Astrocyte of the spinal cord (primary cell): ENCODE measurements at places on chromosomes 4 and X.

- DNase-seq: no peak
These were observed 19.1 kb downstream of the HAUS3 start for GRCh38 chr4:2222838-2223237.

- no peak for DNase-seq
These were observed 138.9 kb upstream of the MID1 start for GRCh38 chrX:10759141-10759799.

GRCh38 chr4:138686106-138686835, 329.3 kb upstream of the NOCT start:
- no peak for DNase-seq

DNA sequence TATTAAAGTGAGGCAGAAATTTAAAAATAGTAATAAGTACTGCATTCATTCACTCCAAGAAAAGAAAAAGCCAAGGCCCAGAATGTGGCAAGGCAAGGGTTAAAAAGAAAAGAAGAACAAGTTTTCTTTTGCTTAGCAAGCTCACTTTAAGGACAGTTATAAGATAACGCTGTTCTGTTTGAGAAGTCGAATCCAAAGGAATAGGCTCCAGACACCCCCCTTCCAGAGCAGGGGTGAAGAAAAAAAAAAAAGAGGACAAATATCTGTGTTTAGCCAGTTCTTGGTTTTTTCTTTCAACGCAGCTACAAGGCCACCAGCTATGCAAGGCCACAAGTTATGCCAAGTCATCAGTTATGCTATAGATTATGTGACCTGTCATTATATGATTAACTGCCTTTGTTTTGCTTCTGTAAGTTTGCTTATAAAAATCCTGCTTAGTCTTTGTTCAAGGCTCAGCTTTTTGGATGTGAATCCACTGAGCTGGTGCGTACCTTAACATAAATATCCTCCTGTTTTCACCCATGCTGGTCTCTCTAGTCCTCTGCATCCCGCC, 1.4 kb downstream of the GRK4 start:
- DNase-seq: no peak

- DNase-seq: peak; percentile 44
These were observed 86.9 kb downstream of the TMEM164 start for GRCh38 chrX:110089656-110090403.

GRCh38 chr4:19831644-19832285, 419.9 kb upstream of the SLIT2 start:
- peak; percentile 48 for DNase-seq

DNA sequence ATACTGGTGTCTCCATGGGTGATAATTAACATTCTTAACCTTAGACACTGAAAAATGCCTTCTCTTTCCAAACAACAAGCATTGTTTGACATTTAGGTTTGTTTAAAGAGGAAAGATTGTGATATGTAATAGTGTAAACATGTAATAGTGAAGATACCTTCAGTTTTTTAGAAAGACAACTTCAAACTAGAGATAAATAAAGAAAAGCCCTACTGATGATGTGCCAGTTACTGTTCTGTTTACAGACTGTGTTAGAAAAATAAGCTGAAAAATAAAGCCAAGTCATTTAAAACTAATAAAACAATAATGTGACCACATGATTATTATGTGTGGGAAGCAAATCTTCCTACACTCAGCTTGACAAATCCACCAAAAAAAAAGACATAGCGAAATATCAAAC, 2035.3 kb upstream of the TENM3 start:
- DNase-seq: no peak

GRCh38 chr4:70613306-70614183, 15.0 kb upstream of the ENAM start:
- DNase-seq: no peak

DNA sequence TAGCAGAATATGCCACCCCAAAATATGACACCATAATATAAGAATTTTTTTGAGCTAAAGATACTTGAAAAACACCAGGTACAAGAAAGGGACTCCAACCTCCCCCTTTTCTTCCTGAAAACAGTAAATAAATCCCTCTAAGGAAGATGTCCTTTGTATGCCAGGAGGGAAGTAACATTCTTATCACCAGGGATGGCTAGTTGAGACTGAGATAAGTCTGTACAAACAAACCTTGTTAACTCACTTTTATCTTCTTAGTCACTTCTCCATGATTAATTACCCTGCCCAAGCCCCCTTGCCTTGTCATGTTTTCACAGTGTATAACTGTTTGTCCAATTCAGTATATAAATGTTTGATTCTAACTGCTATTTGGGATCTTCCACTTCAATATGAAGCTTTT, 888.0 kb downstream of the PCDH18 start:
- no peak for DNase-seq

DNA sequence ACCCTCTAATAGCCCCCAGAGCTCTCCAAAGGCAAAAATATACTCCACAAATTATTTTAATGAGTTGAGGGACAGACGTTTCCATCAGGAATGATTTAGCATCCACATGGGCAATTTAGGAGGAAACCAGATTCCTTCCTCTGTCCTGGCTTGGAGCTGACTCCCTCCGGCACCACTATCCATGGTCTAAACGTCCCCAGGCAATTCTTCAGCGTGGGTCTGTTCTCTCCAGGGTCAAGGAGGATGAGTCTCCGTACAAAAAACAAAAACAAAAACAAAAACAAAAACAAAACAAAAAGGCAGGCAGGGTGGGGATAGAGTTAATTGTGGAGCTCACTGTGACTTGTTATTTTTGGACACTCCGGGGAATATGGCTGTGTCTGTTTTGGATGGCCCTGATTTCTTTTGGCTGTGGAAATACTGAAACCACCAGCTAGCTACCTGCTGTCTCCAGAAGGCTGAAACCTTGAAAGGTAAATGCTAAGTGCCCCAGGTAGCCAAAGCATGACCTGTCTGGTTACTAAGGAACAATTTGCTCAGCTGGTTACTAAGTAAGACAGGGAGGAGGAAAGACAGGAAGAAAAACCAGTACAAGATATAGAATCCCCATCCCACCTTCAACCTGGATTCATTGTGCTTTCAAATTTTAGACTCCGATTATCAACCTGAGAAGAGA, 419.1 kb upstream of the LCORL start:
- no peak for DNase-seq

- peak; percentile 71 for DNase-seq
These were observed 42.8 kb downstream of the CUL4B start for GRCh38 chrX:120517936-120518335.

GRCh38 chr4:145248971-145249370, 68.6 kb upstream of the OTUD4 start:
- no peak for DNase-seq

- no peak for DNase-seq
These were observed 231.4 kb upstream of the GPC4 start for GRCh38 chrX:133646719-133647116.

DNA sequence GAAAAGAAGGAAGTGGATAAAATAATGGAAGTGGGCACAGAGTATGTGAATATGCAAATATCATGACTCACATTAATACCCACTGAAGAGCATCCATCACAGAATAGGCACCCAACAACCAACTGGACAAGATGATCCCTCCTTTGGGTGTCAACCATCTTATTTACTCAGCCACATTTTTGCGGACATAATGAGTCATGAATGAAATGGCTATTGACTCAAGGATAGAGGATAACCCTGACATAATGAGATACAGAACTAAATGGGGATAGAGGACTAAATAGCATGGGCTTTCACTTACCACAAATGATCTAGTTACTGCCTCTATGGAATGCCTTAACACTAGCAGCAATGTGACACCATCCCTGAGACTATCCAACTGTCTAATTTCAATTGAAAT, 224.7 kb downstream of the ANTXR2 start:
- no peak for DNase-seq

DNA sequence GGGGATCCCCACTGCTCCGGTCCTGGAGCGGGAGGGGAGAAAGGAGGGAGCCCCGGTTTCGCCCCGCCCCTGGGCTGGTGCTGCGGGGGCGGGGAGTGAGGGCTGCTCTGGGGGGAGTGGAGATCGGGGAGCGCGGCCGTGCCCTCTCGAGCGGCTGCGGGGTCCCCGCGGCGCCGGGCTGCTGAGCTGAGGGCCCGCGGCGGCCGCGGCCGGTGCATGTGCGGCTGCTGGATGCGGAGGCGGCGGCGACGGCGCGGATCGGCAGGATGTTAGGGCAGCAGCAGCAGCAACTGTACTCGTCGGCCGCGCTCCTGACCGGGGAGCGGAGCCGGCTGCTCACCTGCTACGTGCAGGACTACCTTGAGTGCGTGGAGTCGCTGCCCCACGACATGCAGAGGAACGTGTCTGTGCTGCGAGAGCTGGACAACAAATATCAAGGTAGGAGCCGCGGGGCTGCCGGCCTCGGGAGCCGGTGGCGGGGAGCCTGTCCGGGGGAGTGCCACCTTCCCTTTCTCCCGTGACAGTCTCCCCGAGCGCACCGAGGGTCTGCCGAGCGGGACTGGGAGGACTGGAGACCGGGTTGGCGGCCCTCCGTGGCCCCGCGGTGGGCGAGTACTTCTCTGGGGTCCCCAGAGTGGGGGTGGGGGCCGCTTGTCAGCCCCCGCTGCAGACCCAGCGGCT, at the start of gene ING2:
Gene ING2 (plus strand): TSS at position 129 of the 681 bp plus-strand sequence. CDS start 138 bp downstream, at position 267.
- no peak for DNase-seq

GRCh38 chrX:124260845-124261244, 71.6 kb upstream of the TEX13D start:
- no peak for DNase-seq

DNA sequence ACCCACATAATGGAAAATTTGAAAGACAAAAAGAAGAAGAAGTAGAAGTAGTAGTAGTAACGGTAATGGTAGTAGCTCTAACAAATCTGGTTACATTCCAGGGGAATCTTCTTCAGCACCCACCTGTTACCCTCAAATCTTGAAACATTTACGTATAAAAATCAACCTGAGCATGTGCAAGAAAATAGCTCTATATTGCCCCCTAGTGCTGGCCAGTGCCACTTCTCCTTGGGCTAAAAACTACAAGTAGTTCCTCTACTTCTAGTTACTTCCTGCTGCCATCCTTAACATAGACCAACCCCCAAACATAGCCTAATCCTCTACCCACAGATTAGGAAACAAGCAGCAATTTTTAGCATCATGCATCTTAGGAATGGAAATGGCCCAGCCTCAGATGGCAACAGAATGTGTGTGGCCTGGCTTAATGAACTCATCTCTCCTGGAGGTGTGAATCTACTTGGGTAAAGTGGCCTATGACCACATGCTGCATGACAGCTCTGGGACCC, 3.1 kb downstream of the PDGFC start:
- DNase-seq: peak; percentile 90

DNA sequence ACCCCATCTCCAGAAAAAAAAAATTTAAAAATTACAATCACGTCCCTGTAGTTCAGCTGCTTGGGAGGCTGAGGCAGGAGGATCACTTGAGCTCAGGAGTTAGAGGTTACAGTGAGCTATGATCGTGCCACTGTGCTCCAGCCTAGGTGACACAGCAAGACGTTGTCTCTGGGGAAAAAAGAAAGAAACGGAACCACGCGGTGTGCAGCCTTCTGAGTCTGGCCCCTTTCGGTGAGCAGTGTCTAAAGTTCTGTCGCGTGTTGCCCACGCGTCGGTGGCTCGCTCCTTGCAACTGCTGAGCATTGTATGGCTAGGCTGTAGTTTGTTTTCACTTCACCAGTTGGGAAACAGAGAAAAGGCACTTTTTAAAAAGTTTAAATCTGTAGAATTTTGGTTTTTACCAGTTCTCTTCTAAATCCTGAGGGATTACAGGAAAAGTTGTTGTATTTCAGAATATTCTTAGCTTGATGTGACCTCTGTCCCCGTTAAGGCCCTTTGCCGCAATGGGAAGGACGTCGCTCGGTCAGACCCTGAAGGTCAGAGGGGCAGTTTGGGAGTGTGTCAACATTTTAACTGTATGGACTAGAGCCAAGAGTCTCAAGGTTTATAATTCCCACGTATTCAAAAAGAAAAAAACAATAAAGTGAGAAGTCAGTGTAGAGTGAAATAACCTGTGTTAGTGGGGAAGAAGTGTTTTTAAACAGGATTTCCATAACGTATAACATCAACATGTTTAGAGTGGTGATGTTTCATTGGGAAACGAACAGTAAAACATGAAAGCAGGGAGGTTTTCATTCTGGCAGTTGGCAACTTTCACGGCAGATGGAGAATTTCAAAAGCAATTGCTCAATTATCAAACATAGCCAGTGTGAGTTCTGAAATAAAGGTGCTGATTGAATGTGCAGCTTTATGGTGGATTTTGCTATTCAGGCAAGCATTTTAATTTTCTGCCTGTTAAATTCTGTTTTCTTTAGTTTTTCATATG, 45.8 kb upstream of the MSANTD1 start:
- DNase-seq: no peak

GRCh38 chrX:151695583-151696340, 504 bp downstream of the PRRG3 start:
- DNase-seq: no peak

DNA sequence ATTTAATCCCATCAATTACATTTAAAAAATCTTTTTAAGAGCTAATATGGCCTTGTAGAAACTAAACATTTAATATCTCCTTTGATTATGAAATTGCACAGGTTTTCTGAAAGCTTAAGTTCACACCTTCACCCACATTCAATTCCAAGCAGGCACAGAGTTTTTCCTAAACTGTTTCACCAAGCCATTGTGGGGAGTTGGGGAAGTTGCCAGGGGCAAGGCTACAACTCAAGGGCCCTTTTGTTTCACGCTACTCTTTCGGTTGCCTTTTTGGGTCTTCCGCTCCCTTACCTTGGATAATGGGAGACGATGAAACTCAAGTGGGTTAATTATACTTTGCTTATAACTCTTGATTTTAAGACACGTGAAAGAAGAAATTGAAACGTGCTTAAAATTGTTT, 33.3 kb downstream of the APBB2 start:
- DNase-seq: no peak

DNA sequence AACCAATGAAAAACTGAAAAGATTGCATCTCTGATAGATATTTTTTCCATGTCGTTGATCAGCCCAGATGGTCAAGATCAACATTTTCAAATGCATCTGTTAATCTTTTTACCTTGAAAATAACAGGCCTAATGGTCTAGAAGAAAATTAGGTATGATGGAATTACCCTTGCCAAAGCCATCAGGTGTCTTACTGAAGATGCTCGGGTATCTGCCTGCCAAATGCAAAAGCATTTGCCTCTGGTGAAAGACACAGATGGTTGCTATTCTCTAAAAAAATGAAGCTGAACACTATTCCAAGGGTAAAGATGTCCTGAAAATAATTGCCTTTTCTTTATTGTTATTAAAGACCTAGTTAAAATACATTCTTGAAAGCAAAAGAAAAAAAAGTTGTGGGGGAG, 126.0 kb downstream of the FNIP2 start:
- DNase-seq: no peak
